ENCODE measurements at places on chromosomes 1 and 21. TPM values are rescaled to one million over a fixed set of nuclear protein-coding genes. Genes with fewer than 3 reads are reported as not detected.

ADAMTS4 gene
- total RNA-seq, result 20.3 TPM

CHAF1B gene
- 0.89 TPM for total RNA-seq

NIBAN1 gene
- 59.1 TPM for total RNA-seq

FAM89A gene
- 2.9 TPM for total RNA-seq

OR2G6 gene
- total RNA-seq, result not detected

Data from smooth muscle cell of the umbilical artery (primary cell).